ENCODE measurements at places on chromosomes 3 and 15. TPM values are rescaled to one million over a fixed set of nuclear protein-coding genes. Genes with fewer than 3 reads are reported as not detected.
A peak's percentile ranks its signal among the peaks of the same experiment; 100 is the strongest.

DNA sequence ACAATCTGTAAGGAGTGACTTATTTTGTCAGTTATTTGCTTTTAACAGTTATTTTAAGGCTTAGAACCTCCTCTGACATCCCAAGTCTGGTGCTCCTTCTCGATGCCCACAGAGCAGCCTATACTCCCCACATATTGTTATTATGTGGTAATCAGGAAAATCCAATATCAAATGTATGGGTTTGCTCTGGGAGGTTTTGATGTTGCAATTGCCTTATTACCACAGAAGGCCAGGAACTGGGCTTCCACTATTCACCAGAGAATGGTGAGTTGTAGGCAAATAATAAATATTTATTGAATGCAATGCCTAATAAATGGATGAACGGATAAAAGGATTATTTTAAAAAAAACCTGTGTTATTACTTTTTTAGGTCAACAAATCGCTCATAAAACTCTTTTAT lies 12.2 kb downstream of the NEK10 start:
- H3K4me1 ChIP-seq = peaks cover 29% of the 10 kb centered on the region
- H3K27me3 ChIP-seq = no peaks in the 10 kb centered on the region
- no peaks in the 10 kb centered on the region for H3K36me3 ChIP-seq
- H3K27ac ChIP-seq = no peak overlapping the region
- H3K4me3 ChIP-seq = no peak overlapping the region

- H3K36me3 ChIP-seq = peaks cover 5% of the 10 kb centered on the region
- no peaks in the 10 kb centered on the region for H3K27me3 ChIP-seq
- DNase-seq = no peak
- H3K4me3 ChIP-seq = no peak overlapping the region
Measured at GRCh38 chr15:90810354-90810753, 58.0 kb upstream of the FURIN start.

- H3K36me3 ChIP-seq = no peaks in the 10 kb centered on the region
- no peaks in the 10 kb centered on the region for H3K27me3 ChIP-seq
- H3K4me1 ChIP-seq = peaks cover 5% of the 10 kb centered on the region
- DNase-seq = peak; percentile 8
Measured at GRCh38 chr3:73480187-73480672, 144.5 kb downstream of the PDZRN3 start.

GRCh38 chr3:195760345-195761122 lies 39.8 kb downstream of the MUC20 start:
- DNase-seq = no peak
- peaks cover 17% of the 10 kb centered on the region for H3K4me1 ChIP-seq
- H3K4me3 ChIP-seq = no peak overlapping the region
- H3K36me3 ChIP-seq = no peaks in the 10 kb centered on the region
- H3K27ac ChIP-seq = no peak overlapping the region

DNA sequence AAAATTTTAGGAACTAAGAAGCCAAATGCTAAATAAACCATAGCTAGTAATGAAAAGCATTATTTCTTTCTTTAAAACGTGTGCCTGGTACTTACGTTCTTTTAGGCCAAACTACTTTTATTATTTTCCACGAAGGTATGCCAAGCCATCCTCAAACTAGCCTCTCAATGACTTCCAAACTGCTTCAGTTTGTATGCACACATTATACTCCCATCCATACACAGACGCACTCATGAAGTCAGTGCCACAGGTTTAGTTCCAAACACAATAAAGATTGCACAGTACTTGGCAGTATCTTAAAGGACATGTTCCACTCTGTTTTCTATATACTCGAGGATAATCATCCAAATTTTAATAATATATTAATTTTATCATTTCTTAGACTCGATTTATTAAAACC lies 609.2 kb upstream of the ZNF385D start:
- no peak for DNase-seq
- peaks cover 10% of the 10 kb centered on the region for H3K4me1 ChIP-seq
- H3K4me3 ChIP-seq = no peak overlapping the region
- no peaks in the 10 kb centered on the region for H3K36me3 ChIP-seq
- no peaks in the 10 kb centered on the region for H3K27me3 ChIP-seq

- H3K27ac ChIP-seq = no peak overlapping the region
- H3K4me3 ChIP-seq = no peak overlapping the region
Measured at GRCh38 chr3:35437381-35437780, 201.9 kb upstream of the ARPP21 start.

The CTDSPL2 gene
- total RNA-seq = 38.2 TPM

The ABI3BP gene
- 3.1 TPM for total RNA-seq

The HDC gene
- not detected for total RNA-seq

- H3K4me1 ChIP-seq = peaks cover 13% of the 10 kb centered on the region
- H3K4me3 ChIP-seq = no peak overlapping the region
- H3K36me3 ChIP-seq = peaks cover 6% of the 10 kb centered on the region
- no peak for DNase-seq
- H3K27me3 ChIP-seq = no peaks in the 10 kb centered on the region
- H3K27ac ChIP-seq = no peak overlapping the region
Measured at GRCh38 chr3:5053021-5053831, 68.9 kb upstream of the ARL8B start.

- no peaks in the 10 kb centered on the region for H3K27me3 ChIP-seq
- H3K4me1 ChIP-seq = peaks cover 18% of the 10 kb centered on the region
- H3K27ac ChIP-seq = no peak overlapping the region
- H3K4me3 ChIP-seq = no peak overlapping the region
- H3K36me3 ChIP-seq = no peaks in the 10 kb centered on the region
Measured at GRCh38 chr3:126485176-126485897, 9.6 kb upstream of the ZXDC start.

The RASGRF1 gene
- 0.29 TPM for total RNA-seq

DNA sequence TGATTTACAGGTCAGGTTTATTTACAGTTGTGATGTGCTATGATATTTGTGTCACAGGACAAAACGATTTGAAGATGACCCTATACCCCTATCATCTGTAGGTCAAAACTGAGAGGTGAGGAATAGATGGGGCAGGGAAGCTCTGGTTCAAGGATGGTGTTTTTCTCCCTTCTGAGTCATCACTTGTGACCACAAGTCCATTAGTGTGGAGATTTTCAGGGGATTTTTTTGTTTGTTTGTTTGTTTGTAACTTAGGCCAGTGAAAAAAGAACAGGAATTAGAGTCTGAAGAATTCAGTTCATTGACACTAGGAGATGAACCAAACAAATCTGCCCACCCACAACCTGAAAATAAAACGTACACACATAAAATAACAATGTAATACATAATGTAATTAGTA lies 62.7 kb upstream of the FAM98B start:
- DNase-seq = no peak
- no peaks in the 10 kb centered on the region for H3K4me1 ChIP-seq
- no peak overlapping the region for H3K27ac ChIP-seq
- no peaks in the 10 kb centered on the region for H3K36me3 ChIP-seq

GRCh38 chr3:184481984-184482671 lies 79.5 kb upstream of the EPHB3 start:
- H3K36me3 ChIP-seq = no peaks in the 10 kb centered on the region
- H3K4me1 ChIP-seq = no peaks in the 10 kb centered on the region
- no peak overlapping the region for H3K27ac ChIP-seq
- no peak for DNase-seq

The CLPX gene
- total RNA-seq = 48.9 TPM

- no peak for DNase-seq
- H3K4me1 ChIP-seq = peaks cover 8% of the 10 kb centered on the region
- no peak overlapping the region for H3K4me3 ChIP-seq
- peaks cover 11% of the 10 kb centered on the region for H3K36me3 ChIP-seq
- no peaks in the 10 kb centered on the region for H3K27me3 ChIP-seq
Measured at GRCh38 chr15:66850078-66850991, 148.3 kb downstream of the SMAD6 start.

The LYZL4 gene
- total RNA-seq = not detected

The CHL1 gene
- total RNA-seq = not detected

GRCh38 chr3:172294223-172294806 lies 153.9 kb downstream of the GHSR start:
- H3K4me1 ChIP-seq = no peaks in the 10 kb centered on the region
- no peaks in the 10 kb centered on the region for H3K27me3 ChIP-seq
- H3K4me3 ChIP-seq = no peak overlapping the region
- peak overlapping the region; percentile 80 for H3K27ac ChIP-seq

The PDZRN3 gene
- total RNA-seq = not detected

DNA sequence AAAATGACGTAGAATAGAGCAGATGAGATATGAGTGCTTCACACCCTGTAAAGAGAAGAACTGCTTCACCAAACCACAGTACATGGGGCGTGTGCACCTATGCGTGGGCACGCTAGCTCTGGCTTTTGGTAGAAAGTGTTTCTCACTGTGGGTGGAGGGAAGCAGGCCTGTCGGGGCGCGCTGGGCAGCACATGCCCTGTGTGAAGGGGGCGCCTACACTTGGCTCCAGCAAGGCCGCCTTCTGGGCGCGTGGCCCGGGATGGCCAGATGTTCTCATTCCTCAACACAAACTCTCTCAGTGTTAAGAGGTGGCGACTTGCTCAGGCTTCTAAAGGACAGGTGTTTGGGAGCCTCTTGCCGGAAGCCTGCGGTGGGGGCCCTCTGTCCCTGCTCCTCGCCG lies 90.0 kb downstream of the FBLN2 start:
- no peak for DNase-seq
- H3K36me3 ChIP-seq = no peaks in the 10 kb centered on the region

GRCh38 chr3:40583691-40584090 lies 58.9 kb downstream of the ZNF621 start:
- H3K27me3 ChIP-seq = peaks cover 10% of the 10 kb centered on the region
- DNase-seq = no peak
- H3K36me3 ChIP-seq = no peaks in the 10 kb centered on the region
- H3K4me3 ChIP-seq = no peak overlapping the region
- peaks cover 10% of the 10 kb centered on the region for H3K4me1 ChIP-seq

DNA sequence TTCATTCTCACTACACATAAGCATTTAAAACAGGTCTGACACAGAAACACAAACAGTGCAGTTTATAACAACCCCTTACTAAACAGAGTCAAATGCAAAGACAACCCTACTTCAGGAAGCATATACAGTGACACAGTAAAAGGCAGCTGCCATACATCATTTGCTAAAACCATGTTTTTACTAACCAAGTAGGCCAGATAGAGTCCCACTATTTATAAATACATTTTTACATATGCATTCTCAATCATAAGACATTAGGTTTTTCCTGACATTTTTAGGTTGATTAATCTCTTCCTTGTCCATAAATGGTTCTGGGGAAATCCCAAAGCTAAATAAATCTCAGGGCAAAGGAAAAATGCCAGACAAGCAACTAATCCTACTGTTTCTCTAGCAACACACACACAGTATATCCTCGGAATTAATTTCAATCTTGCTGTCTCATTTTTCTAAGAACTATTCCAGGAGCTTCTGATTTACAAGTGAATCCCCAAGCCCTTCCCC lies 39.0 kb downstream of the CHAC1 start:
- peaks cover 60% of the 10 kb centered on the region for H3K36me3 ChIP-seq
- no peak overlapping the region for H3K27ac ChIP-seq
- H3K4me3 ChIP-seq = no peak overlapping the region
- no peaks in the 10 kb centered on the region for H3K27me3 ChIP-seq

The ISLR2 gene
- total RNA-seq = not detected

GRCh38 chr3:50248387-50248786 lies 12.4 kb downstream of the GNAI2 start:
- H3K4me3 ChIP-seq = peak overlapping the region; percentile 31
- H3K27ac ChIP-seq = peak overlapping the region; percentile 91
- peak; percentile 58 for DNase-seq
- peaks cover 51% of the 10 kb centered on the region for H3K4me1 ChIP-seq
- no peaks in the 10 kb centered on the region for H3K27me3 ChIP-seq

The AMIGO3 gene
- total RNA-seq = 0.79 TPM

The CIAO2A gene
- total RNA-seq = 38.7 TPM

DNA sequence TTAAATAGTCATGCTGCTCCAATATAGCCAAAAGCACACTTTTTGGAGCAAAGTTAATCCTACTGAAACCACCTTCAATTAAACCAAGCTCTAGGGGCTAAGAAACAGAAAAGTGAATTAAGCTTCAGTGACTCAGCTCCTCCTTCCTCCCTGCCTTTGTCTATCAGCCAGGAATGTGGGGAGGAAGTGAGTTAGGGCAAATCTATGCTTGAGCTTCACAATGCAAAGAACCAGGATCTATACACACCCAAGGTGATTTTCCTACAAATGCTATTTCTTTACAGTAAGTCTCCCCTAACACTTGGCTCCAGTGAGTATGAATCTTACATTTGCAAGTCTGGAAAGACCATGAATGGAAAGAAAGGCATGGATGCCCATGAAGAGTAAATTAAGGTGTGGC lies 212.1 kb downstream of the P3H2 start:
- no peaks in the 10 kb centered on the region for H3K36me3 ChIP-seq
- H3K4me1 ChIP-seq = peaks cover 33% of the 10 kb centered on the region
- peak; percentile 86 for DNase-seq
- peak overlapping the region; percentile 80 for H3K27ac ChIP-seq

DNA sequence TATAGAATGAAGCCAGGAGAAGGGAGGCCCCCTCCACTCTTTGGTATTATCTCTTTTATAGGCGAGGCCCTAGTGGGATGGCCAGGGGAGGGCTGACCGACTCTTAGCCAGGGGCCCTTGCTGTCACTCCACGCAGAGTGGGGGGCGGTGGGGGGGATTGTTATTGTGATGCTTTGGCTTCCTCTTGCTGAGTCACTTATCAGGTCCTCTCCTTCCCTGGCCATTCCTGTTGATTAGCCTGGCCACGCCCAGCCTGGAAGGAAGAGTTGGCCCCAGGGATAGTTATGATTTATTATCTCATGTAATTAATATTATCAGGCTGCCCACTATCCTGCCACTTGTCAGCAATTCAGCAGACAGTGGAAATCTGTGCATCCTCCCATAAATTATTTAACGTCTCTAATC lies 25.5 kb upstream of the SKOR1 start:
- H3K27ac ChIP-seq = no peak overlapping the region
- H3K36me3 ChIP-seq = peaks cover 8% of the 10 kb centered on the region
- H3K4me3 ChIP-seq = no peak overlapping the region
